Osteocyte (in vitro differentiated cells): ENCODE measurements at places on chromosomes 3 and 15. TPM values are rescaled to one million over a fixed set of nuclear protein-coding genes. Genes with fewer than 3 reads are reported as not detected.

MST1R gene
- 1.1 and 1.8 TPM in 2 replicates for total RNA-seq

TMEM45A gene
- 29.1 and 30.6 TPM in 2 replicates for total RNA-seq

GOLGA6A gene
- total RNA-seq: 0.21 TPM in 1 of 2 replicates, not detected in the other

- H3K4me1 ChIP-seq: peaks cover 15% of the 10 kb centered on the region
- DNase-seq: no peak
- H3K36me3 ChIP-seq: no peaks in the 10 kb centered on the region
- H3K27me3 ChIP-seq: peaks cover 65% of the 10 kb centered on the region
Measured at GRCh38 chr15:70270752-70271111, 173.0 kb upstream of the TLE3 start.

GRCh38 chr15:65612616-65612946, 1.6 kb upstream of the INTS14 start:
- no peak for DNase-seq
- H3K4me3 ChIP-seq: no peak overlapping the region
- H3K36me3 ChIP-seq: peaks cover 2% of the 10 kb centered on the region
- H3K27ac ChIP-seq: peak overlapping the region; percentile 99
- peaks cover 22% of the 10 kb centered on the region for H3K4me1 ChIP-seq

GRCh38 chr15:64686130-64686735, 89.2 kb downstream of the RBPMS2 start:
- H3K27ac ChIP-seq: no peak overlapping the region
- no peak overlapping the region for H3K4me3 ChIP-seq
- DNase-seq: no peak
- peaks cover 30% of the 10 kb centered on the region for H3K36me3 ChIP-seq

GRCh38 chr3:123319760-123320159, 118.0 kb downstream of the SEC22A start:
- H3K27me3 ChIP-seq: peaks cover 43% of the 10 kb centered on the region
- no peak for DNase-seq
- peaks cover 5% of the 10 kb centered on the region for H3K36me3 ChIP-seq
- no peaks in the 10 kb centered on the region for H3K4me1 ChIP-seq
- no peak overlapping the region for H3K27ac ChIP-seq

- peaks cover 17% of the 10 kb centered on the region for H3K4me1 ChIP-seq
- no peaks in the 10 kb centered on the region for H3K27me3 ChIP-seq
- H3K36me3 ChIP-seq: no peaks in the 10 kb centered on the region
- DNase-seq: no peak
- no peak overlapping the region for H3K4me3 ChIP-seq
- no peak overlapping the region for H3K27ac ChIP-seq
Measured at GRCh38 chr3:149356630-149357029, 20.8 kb downstream of the TM4SF1 start.

- H3K27me3 ChIP-seq: peaks cover 72% of the 10 kb centered on the region
- H3K36me3 ChIP-seq: no peaks in the 10 kb centered on the region
- no peak for DNase-seq
- H3K4me3 ChIP-seq: peak overlapping the region; percentile 87
Measured at GRCh38 chr3:152834191-152834775, 648 bp upstream of the P2RY1 start.

DNA sequence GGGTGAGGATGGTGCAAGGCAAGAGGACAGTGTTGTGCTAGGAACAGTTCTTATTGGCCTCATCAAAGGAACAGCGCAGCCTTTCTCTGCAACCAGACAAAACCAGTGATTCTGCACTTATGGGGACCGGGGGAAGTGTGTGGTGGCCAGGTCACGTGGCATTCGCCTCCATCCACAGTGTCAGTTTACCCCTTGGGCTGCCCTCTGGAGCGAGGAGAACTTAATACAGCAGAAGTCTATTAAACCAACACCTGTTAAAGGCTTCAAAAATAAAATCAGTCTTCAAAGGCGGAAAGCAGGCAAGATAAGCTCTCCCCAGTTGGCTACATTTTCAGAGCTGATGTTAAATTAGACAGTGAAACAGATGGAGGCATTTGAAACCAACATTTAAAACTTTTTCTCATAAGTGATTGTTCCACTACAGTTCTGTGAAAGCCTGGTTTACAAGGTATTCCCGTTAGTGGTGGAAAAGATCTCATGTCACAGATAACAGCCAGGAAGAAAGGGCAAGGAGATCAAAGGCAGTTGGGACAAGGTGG, 75.2 kb downstream of the LRIG1 start:
- peak overlapping the region; percentile 28 for H3K27ac ChIP-seq
- no peak overlapping the region for H3K4me3 ChIP-seq
- peaks cover 67% of the 10 kb centered on the region for H3K4me1 ChIP-seq
- H3K36me3 ChIP-seq: peaks cover 27% of the 10 kb centered on the region
- DNase-seq: no peak

DNA sequence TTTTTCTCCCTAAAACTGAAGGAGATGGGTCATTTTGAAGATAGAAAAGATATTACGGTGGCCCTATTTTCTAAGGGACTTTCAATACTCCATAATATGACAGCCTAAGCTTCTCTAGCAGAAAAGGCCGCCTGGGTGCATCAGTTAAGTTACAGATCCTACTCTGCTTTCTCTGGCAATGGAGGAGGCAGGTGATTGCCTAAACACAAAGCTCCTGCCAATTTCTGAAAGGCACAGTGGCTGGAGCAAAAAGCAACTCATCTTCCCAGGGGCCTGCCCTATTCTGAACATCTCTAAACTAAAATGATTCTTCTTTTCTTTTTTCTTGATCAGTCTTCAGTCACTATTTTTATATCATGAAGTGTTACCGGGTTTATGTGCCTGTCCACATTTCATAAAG, 276.7 kb downstream of the CNTN4 start:
- no peaks in the 10 kb centered on the region for H3K4me1 ChIP-seq
- no peak overlapping the region for H3K27ac ChIP-seq
- no peak for DNase-seq
- no peaks in the 10 kb centered on the region for H3K36me3 ChIP-seq

GRCh38 chr3:46938118-46938517, 38.4 kb downstream of the CCDC12 start:
- H3K4me1 ChIP-seq: peaks cover 49% of the 10 kb centered on the region
- peaks cover 24% of the 10 kb centered on the region for H3K36me3 ChIP-seq
- no peak overlapping the region for H3K27ac ChIP-seq
- DNase-seq: no peak
- H3K4me3 ChIP-seq: no peak overlapping the region

- no peak overlapping the region for H3K4me3 ChIP-seq
- peaks cover 3% of the 10 kb centered on the region for H3K4me1 ChIP-seq
- H3K36me3 ChIP-seq: no peaks in the 10 kb centered on the region
- H3K27ac ChIP-seq: no peak overlapping the region
Measured at GRCh38 chr3:64578062-64578770, 109.6 kb downstream of the ADAMTS9 start.

DNA sequence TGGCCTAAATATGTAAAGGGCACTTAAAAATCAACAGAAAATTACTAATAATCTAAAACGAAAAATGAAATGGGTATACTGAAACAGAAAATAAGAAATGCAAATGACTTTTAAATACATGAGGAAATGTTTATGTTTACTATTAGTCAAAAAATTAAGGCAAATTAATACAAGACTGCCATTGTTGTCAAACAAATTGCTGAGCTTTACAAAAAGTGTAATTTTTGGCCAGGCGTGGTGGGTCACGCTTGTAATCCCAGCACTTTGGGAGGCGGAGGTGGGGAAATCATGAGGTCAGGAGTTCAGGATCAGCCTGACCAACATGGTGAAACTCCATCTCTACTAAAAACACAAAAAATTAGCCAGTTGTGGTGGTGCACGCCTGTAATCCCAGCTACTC, 343.9 kb upstream of the SGO1 start:
- H3K4me3 ChIP-seq: no peak overlapping the region
- no peaks in the 10 kb centered on the region for H3K36me3 ChIP-seq
- H3K4me1 ChIP-seq: no peaks in the 10 kb centered on the region
- no peak for DNase-seq
- no peak overlapping the region for H3K27ac ChIP-seq
- H3K27me3 ChIP-seq: peaks cover 2% of the 10 kb centered on the region

DNA sequence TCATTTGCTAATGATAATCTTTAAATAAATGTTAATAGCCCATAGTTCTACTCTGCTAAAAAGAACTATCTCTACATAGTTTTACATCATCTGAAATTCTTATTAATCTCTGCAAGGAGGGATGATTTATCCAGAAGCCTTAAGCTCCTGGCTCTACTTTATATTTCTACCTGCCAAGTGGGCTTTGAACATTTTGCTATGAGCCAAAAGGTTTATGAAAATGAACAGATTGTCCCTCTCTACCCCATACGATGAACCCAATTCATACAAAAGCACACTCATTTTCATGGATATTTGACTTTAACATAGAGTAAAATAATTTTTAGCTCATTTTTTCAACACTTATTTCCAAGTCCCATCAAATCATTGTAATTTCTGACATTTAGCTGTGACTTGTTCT, 611.0 kb downstream of the NSUN3 start:
- H3K27ac ChIP-seq: no peak overlapping the region
- no peaks in the 10 kb centered on the region for H3K36me3 ChIP-seq
- no peaks in the 10 kb centered on the region for H3K4me1 ChIP-seq
- no peak for DNase-seq
- peaks cover 2% of the 10 kb centered on the region for H3K27me3 ChIP-seq
- H3K4me3 ChIP-seq: no peak overlapping the region

DNA sequence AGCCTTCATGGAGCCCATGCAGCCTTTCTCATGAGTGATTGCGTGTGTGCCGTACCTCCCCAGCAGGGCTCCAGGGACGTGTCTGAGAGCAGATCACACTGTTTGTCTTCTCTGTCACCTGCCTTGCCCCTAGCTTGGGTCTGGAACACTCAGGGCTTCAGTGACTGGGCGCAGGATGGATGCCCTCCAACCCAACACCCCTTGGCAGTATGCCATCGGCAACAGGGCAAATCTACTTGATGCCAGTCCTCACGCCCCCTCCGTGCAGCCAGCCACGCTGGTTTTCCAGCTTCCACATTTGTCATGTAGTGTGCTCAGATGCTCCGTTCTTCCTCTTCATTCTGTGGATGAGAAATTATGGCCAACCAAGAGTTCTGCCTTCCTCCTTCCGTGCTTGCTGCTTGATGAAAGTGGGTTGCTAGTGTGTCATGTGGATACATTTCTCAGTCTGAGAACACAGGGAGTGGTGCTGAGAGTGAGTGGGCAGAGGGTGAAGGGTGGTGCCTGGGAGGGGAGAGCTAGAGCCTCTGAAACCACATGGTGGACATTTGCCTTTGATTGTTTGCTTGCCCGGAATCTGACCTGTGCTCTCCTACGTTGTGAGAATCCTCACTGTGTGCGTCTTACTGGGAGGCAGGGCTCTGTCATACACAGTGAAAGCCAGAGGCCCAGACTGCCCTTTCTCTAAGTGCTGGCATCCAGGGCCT, 97.2 kb downstream of the FAM43A start:
- H3K27ac ChIP-seq: peak overlapping the region; percentile 52
- DNase-seq: no peak
- H3K4me1 ChIP-seq: peaks cover 27% of the 10 kb centered on the region
- H3K27me3 ChIP-seq: peaks cover 4% of the 10 kb centered on the region
- no peak overlapping the region for H3K4me3 ChIP-seq
